ENCODE measurements at places on chromosomes 12 and 14. TPM values are rescaled to one million over a fixed set of nuclear protein-coding genes. Genes with fewer than 3 reads are reported as not detected.

Gene ANGEL1
- 17.1 TPM for total RNA-seq

Gene KLHL42
- total RNA-seq, result 14.1 TPM

Gene RNU4-1
- 678 TPM for total RNA-seq

Gene SPTLC2
- 24.1 TPM for total RNA-seq

Gene HNF1A
- not detected for total RNA-seq

Gene SLC5A8
- total RNA-seq, result not detected

Gene JPH4
- 1.8 TPM for total RNA-seq

Gene RPAP3
- 54.0 TPM for total RNA-seq

Gene KRT78
- not detected for total RNA-seq

Gene TOGARAM1
- total RNA-seq, result 7.5 TPM

Measured in CD8-positive, alpha-beta memory T cell (primary cell).